ENCODE measurements at places on chromosomes 5 and 9. TPM values are rescaled to one million over a fixed set of nuclear protein-coding genes. Genes with fewer than 3 reads are reported as not detected.

GRCh38 chr5:30413540-30413939 lies 779.9 kb upstream of the CDH6 start:
- no peak for DNase-seq

NR6A1 gene
- 0.72 TPM for total RNA-seq

GRCh38 chr5:143364061-143364460 lies 39.4 kb downstream of the NR3C1 start:
- no peak for DNase-seq

DBN1 gene
- total RNA-seq = 83.3 TPM

PAEP gene
- not detected for total RNA-seq

DNA sequence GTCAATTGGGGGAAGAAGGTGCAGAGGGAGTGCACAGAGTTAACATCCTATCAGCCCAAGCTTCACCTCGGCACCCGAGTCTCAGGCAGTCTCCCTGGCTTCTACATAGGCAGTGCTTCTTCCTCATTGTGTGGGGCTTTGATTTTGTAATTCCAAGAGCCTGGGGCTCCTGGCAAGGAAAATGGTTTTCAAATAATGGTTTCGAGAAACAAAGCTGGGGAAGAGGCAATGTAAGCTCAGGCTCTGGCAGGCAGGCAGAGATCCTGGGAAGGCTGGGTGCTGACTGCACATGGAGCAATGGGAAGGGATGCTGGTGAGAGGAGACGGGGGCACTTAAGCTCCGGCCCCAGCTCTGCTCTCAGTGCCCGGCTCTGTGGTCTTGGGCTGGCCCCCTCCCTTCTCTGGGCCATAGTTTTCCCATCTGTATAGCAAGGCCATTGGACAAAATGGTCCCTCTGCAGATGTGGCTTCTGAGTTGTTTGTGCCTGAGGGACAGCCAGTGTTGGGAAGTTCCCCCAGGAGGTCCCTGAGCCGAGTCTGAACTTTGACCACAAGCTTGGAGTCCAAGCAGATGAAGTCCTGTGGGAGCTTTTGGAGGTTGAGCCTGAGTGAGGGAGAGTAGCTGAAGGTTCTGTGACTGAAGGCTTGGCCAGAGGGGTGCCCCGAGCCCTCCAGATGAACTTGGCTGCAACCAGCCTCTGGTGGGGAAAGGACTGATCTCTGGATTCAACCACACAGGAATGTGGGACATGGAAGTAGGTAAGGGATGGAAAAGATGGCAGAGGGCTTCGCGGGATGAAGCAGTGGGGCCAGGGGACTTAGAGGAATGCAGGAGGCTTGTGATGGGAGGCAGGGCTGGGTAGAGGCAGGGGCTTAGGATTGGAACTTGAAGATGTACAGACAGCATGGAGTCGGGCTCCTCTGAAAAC lies 28.5 kb upstream of the IL17B start:
- DNase-seq = no peak

DNA sequence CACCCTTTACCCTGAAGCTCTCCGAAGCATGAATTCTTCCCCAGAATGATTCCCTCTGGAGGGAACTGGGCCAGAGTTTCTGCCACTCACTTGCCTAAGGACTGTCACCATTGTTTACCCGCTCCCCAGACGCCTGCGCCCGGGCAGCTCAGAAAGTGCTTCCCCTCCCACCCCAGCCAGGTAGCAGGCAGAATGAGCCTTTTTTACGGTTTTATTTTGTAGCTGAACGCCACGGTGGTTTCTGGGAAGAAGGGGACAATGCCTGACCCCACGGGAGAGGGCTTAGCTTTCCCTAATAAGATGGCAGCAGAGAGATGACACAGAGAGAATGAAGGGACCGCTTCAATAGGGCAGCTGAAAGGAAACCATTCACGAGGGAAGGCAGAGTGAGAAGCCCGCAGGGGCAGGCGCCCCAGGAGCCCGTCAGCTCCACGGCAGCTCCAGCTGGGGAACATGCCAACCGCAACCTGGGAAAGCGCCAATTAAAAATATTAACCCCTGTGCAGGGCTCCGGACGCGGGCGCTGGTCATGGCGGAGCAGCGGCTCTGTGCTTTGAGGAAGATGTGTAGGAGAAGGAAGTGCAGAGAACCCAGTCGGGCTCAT lies 20.4 kb upstream of the NTNG2 start:
- no peak for DNase-seq

- no peak for DNase-seq
These were observed 81.6 kb upstream of the HAND1 start for GRCh38 chr5:154559398-154560276.

- no peak for DNase-seq
These were observed 26.4 kb downstream of the NCS1 start for GRCh38 chr9:130198501-130199179.

DAB2IP gene
- 60.9 TPM for total RNA-seq

DNA sequence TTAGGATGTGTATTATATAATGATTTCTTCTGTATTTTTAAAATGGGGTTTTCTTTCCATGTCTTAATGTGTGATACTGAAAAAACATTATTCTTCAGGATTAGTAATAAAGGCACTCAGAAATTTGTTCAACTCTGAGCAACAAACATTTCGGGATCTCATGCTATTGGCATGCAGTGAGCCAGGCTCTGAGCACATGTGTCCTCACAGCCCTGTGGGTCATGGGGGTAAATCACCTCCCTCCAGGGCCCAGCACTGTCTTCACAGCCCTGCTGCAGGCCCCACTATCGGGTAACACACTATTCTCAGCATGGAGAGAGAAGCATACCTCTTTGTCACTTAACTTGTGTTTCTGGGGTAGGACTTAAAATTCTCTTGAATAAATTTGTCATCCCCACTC lies 14.0 kb downstream of the TMEM174 start:
- no peak for DNase-seq

SCGB3A2 gene
- not detected for total RNA-seq

SLC23A1 gene
- total RNA-seq = not detected

GRCh38 chr9:86549920-86550319 lies 195.7 kb upstream of the TUT7 start:
- DNase-seq = no peak

MYOZ3 gene
- 10.4 TPM for total RNA-seq

TLX3 gene
- total RNA-seq = not detected

GRCh38 chr9:127233550-127233949 lies 31.0 kb upstream of the GARNL3 start:
- peak; percentile 58 for DNase-seq

- DNase-seq = no peak
These were observed 73.4 kb downstream of the MARCHF3 start for GRCh38 chr5:126956991-126957390.

- no peak for DNase-seq
These were observed 91.8 kb upstream of the DPYSL3 start for GRCh38 chr5:147601652-147602051.

GRCh38 chr5:65032250-65032649 lies 263.5 kb downstream of the CWC27 start:
- no peak for DNase-seq

DNA sequence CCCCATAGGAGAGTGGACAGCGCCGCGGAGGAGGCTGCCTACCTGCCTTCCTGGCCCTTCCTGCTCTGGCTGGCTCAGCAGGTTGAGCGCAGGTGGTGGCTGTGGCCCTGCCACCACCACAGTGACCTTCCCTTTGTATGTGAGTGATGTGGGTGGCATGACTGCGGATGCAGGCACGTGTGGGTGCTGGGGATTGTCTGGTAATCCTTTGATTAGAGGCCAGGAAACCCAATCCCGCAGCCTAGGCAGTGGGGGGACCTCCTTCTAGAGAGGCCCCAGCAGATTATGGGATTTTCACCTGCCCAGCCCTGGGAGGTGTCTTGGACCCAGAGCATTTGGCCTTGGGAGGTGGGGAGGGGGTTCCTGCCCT lies 16.5 kb downstream of the RXRA start:
- no peak for DNase-seq

NTRK2 gene
- 7.7 TPM for total RNA-seq
